EL (cell line): ENCODE measurements at places on chromosomes 2 and 18.

DNA sequence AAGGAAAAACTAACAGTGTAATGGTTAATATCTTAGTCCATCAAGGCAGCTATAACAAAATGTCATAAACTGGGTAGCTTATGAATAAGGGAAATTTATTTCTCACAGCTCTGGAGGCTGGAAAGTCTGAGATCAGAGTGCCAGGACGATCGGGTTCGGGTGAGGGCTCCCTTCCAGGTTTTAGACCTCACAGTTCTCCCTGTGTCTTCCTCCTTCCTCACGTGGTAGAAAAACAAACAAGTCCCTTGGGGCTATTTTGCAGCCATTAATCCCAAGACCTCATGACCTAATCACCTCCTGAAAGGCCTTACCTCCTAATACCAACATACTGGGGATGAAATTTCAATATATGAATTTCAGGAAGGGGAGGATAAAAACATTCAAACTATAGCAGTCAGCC lies 455.9 kb downstream of the CNTNAP5 start:
- DNase-seq, result no peak

- peak; percentile 27 for DNase-seq
These were observed 207.0 kb upstream of the VWC2L start for GRCh38 chr2:214203744-214204289.

DNA sequence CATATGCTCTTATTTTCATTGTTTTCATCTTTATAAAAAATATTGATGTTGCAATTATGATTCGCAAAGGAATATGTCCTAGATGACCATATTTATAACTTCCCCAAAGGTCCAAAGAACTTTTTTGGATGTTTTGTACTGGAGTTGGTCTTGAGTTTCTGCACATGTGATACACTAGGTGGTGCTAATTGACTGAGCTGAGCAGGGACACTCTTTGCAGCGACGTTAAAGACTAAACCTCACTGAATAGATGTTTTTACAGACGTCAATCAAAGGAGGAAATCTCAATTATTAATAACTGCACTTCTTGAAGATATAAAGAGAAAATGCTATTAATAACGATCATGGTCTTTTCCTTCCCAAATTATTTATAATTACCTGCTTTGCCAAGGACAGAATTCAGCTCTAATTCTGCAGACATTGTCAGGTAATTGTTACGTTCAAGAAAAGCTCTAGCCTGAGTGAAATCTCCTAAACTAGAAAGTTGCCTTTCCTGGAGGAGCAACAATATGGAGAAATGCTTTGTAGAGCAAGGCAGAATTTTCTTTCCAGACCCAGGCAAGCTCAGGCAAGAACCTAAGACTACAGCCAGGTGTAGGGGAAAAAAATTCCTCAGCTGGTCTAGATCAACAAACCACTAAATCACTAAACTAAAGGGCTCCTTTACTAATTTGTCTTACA lies 119.3 kb upstream of the RBBP8 start:
- DNase-seq, result peak; percentile 39

DNA sequence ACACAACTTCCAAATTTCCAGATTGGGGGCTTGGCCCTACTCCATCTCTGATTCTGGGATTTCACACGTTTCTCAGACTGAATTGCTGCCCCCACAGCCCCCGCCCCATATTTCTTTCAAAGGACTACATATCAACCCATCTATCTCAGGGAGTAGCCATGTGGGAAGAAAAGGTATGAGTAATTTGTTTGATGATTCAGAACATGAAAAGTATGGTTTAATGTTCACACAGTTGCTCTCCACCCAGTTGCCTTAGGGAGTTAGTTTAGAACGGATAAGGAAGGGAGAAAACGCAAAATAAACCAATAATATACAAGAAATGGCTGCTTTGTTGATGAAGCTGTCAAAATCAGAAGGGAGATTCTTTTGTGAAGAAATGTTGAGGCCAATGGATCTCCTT lies 145.1 kb downstream of the PIEZO2 start:
- DNase-seq, result peak; percentile 31

DNA sequence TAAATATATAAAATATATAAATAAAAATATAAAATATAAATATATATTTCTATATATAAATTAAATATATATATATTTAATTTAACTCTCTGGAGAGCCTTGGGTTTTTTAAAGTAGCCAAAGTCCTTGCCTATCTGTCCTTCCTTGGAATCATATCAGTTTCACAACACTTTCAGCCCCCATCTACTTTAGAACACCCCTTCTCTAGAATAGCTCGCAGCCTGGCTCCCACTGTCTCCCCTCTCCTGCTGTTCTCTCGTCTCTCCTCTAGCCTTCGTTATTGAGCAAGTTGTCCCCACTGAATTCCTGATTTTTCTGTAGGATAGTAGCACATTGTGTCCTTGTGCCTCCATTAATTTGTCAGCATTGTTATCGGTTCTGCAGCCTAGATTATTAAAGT lies 677.0 kb downstream of the RNF144A start:
- no peak for DNase-seq

DNA sequence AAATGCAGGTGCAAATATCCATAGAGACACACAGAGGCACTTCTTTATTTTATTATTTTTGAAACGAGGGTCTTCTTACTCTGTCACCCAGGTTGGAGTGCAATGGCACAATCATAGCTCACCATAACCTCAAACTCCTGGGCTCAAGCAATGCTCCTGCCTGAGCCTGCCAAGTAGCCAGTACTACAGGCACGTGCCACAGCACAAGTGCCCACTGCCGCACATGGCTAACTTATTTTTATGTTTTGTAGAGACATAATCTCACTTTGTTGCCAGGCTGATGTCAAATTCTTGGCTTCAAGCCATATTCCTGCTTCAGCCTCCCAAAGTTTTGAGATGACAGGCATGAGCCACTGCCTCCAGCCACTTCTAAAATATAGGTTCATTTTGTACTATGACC lies 537.6 kb downstream of the THSD7B start:
- DNase-seq, result no peak

DNA sequence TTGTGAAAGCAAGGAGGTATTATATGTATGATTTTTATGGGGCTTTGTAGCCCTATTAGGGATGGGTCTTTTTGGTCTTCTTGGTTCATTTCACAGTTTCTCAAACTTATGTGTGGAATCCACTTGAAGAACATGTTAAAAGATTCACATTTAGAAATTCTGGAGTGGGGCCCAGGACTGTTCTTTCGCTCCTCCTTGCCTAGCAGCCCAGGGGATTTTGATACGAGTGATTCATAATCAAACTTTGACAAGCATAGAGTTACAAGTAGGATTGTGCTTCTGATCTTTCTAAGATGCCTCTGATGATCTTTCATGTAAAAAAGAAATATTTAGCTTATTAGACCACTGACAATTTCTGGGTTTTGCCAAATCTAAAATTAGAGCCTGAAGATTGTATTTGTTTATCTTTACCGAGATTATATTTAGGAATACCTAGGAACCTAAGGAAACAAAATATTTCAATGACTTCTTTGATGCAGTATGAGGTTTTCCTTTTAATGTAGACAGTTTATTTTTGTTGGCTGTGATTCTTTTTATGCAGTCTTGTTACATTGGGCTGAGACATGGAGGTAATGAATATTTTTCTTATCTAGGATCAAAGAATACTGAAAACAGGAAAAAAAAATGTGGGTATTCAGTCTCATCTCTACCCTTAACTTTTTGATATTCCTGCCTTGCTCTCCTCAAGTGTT lies 324.0 kb downstream of the PARD3B start:
- no peak for DNase-seq

DNA sequence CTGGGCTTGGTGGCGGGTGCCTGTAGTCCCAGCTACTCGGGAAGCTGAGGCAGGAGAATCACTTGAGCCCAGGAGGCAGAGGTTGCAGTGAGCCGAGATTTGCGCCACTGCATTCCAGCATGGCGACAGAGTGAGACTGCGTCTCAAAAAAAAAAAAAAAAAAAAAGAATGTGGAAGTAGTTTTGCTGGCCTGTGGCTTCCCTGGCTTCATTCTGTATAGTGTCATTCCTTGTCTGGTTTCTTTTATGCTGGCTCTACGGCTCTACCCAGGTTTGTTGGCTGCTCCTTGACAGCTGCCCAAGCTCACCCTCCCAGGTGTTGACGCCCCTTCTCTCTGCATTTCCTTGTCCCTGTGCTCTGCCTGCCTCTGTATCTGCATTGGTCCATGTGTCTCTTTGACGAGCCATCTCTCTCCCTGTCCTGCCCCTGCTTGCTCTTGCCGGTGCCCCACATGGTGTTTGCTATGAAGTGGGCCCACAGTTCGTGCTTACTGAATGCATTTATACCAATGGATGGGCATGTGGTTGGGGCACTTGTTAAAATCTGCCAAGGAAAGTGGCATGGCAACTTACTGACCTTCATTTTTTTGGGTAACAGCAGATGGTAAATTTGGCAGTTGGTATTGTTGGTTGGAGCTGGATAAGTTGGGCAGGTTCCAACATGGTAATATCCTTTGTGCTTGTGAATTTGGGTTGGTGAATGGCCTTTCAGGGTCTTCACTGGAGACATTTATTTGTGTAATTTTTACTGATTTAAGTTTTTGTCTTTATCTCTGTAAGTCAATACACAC lies 113.9 kb downstream of the MAP4K4 start:
- DNase-seq, result no peak

DNA sequence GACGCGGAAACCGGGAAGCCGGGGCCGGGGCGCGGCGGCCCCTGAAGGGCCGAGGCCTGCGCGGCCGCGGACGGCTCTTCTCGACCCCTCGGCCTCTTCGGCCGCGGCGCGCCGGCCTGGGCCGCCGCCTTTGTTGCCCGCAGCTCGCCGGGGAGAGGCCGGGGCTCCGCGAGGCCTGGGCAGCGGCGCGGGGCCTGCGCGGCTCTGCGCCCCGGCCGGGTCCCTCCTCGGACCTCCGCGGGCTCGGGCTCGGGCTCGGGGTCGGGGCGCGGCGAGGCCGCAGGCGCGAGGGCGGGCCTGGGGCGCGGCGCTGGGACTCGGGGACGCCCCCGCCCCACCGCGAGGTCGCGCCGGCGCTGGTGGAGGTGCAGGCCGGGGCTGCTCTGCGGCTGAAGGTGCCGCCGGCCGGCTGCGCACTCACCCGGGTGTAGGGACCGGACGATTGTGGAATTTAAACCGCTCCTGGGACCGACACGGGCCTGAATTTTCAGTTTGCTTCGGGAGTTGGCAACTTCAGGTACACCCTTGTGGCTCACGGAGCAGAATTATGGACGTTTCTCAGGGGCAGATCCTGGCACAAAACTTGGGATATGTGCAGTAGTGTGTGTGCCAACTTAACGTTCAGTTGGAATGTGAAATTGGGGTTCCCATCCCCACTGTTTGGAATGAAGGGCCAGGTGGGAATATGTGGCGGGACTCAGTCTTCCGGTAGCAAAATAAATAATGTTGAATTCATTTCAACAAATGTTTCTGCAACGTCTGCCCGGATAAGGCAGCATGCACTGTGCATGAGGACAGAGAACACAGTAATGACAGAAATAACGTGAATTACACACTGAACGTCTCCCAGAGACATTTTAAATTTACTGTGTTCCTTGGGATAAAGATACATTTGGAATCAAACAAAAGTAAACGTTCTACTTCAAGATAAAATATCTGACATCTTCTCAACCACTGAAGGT lies 787 bp downstream of the SOCS6 start:
- DNase-seq, result peak; percentile 44

DNA sequence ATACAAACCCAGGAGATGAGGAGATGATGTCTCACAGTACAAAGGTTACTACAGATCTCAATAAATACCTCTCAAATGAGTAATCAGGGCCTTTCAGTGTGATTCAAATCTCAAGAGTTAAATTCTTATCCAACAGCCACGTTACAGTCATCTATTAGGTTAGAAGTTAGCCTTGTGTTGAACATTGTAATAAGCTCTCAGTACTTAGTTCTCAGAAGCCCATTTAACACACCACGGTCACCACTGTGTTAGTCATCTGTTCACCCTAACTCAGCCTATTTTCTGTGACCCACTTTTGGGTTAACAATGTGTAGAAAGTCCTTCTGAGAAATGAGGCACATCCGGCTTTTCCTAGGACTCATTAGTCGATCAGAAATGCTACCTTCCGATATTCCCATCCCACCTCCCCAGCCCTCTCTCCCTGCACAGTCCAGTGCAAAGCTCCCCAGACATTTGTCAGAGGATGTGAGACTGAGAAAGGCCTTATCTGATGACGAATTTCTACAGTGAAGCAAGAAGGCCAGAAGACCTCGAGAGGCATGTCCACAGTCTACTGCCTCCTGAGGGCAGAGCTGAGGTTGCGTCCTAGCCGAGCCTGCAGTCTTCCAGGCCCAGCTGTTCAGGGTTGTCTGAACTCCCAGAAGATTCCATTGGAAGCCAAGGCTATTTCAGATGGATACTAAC lies 92.6 kb downstream of the ACTR2 start:
- DNase-seq, result peak; percentile 90

- no peak for DNase-seq
These were observed 49.9 kb downstream of the SCN2A start for GRCh38 chr2:165289069-165289468.

GRCh38 chr2:149826471-149827125 lies 239.0 kb upstream of the MMADHC start:
- peak; percentile 7 for DNase-seq

DNA sequence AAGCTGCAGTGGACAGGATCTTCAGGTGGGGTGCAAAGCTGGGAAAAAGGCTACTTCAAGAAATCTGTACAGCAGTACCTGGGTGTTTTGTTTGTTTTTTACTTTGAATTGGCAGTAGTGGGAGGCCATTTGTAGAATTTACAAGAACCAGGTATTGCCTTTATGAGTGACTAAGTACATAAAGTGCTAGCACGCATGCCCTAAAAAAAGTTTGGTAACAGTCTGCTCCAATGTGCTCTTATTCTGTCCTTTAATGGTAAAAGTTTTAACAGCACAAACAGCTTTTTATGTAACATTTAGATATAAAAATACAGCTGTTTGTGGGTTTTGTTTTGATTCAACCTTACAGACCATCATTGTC lies 17.2 kb downstream of the REV1 start:
- DNase-seq, result no peak

- DNase-seq, result peak; percentile 20
These were observed 210.9 kb upstream of the SMAD7 start for GRCh38 chr18:49161627-49162026.

DNA sequence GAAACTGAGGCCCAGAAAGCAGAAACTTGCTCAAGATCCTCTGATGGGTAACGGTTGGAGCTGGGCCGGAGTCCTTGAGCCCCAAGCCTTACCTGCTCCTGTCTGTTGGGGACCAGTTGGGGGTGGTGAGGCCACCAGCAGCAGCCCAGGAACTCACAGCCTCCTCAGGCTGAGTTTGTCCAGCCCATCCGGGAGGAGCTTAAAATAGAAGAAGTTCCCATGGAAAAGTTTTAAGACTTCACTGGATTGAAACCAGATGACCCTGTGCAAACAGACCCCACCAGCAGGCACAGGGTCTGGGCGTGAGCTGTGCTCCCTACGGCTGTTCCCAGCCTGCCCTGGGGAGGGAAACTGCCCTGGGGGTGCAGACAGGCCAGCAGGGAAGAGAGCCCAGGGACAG lies 40.6 kb upstream of the FOSL2 start:
- no peak for DNase-seq

GRCh38 chr2:27150639-27151230 lies 1.9 kb downstream of the TCF23 start:
- no peak for DNase-seq

- no peak for DNase-seq
These were observed 289.4 kb upstream of the CXCR4 start for GRCh38 chr2:136407117-136407951.

- no peak for DNase-seq
These were observed 30.7 kb downstream of the XRCC5 start for GRCh38 chr2:216139884-216140283.
